ENCODE measurements at places on chromosomes 1 and 21.

- peak; percentile 68 for DNase-seq
Observed at GRCh38 chr1:19676438-19676922, 11.8 kb downstream of the HTR6 start.

- DNase-seq = peak; percentile 32
Observed at GRCh38 chr1:101025283-101025656, 314 bp downstream of the DPH5 start.

- no peak for DNase-seq
Observed at GRCh38 chr1:103056423-103056822, 51.9 kb downstream of the COL11A1 start.

GRCh38 chr1:231986631-231987336 is 360.2 kb downstream of the DISC1 start:
- DNase-seq = peak; percentile 68

GRCh38 chr1:53134961-53135734 is 7.3 kb downstream of the SLC1A7 start:
- DNase-seq = no peak

DNA sequence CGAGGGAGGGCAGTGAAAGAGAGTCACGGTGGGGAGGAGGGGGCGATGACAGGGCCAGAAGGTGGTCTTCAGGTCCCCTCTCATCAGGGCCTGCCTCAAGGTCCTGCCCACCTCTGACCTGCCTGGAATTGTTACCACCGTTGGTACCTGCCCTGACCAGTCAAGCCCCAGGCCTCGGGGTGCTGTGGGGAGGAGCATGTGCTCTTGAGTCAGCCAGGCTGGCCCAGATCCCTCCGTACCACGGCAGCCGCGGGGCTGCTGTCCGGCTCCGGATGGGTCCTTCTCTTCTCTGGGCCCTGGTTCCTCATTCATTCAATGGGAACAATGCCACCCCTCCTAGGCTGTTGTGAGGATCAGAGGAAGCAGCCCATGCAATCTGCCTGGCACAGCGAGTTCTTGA is 22.0 kb downstream of the SERINC2 start:
- DNase-seq = no peak

- DNase-seq = peak; percentile 31
Observed at GRCh38 chr1:119227456-119227855, 87.0 kb upstream of the WARS2 start.

GRCh38 chr1:162475089-162475488 is 22.5 kb upstream of the UHMK1 start:
- no peak for DNase-seq

GRCh38 chr1:65317866-65318653 is 8.7 kb downstream of the DNAJC6 start:
- no peak for DNase-seq

DNA sequence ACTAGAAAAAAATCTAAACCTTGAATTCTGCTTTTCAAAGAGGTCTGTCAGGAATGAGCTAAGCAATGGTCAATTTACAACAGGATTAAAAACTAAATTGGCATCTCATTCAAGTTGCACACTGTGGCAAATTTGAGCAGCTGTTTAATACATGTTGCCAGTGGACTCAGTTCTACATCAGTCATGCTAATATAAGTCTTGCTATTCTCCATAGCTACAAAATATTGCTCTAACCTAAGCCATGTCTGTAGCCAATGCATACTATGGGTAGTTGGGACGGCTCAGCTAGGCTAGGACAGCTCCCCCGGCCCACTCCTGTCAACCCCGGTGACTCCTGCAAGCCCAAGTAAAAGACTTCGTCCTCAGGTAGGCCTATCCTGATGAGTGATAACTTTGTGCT is 10.9 kb upstream of the VAV3 start:
- no peak for DNase-seq

- no peak for DNase-seq
Observed at GRCh38 chr1:238789916-238790667, 596.3 kb upstream of the CHRM3 start.

DNA sequence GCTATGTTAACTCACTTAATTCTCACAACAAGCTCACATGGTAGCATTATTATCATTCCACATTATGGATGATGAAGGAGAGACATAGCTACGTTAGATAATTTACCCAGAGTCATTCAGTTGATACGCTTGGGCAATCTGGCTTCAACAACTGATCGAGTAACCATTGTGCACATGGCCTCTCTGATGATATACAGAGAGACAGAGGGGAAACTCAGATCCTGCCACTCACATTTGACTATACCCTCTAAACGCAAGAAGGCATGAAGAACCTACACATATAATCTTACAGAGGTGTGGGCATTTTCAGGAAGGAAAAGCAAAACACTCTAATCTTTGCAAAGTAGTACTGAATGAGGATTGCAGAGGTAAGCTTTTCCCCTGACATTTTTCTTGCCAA is 360.1 kb downstream of the BARHL2 start:
- no peak for DNase-seq

DNA sequence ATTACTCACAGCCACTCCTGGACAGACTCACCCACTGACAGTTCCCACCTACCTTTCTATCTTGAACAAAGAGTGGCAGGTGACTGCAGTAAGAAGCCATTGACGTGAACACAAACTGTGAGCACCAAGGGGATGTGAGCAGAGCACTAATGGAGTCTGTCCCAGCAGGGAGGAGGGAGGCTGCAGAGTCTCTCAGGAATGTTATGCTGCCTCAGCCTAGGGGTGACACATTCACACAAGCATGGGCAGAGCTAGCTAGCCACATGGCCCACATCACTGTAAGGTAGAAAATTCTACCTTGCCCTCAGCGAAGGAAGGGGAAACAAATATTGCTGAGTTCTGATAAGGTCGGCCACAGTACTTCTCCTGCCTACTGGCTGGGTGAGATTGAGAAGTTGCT is 56.8 kb upstream of the PTGFRN start:
- DNase-seq = peak; percentile 78

DNA sequence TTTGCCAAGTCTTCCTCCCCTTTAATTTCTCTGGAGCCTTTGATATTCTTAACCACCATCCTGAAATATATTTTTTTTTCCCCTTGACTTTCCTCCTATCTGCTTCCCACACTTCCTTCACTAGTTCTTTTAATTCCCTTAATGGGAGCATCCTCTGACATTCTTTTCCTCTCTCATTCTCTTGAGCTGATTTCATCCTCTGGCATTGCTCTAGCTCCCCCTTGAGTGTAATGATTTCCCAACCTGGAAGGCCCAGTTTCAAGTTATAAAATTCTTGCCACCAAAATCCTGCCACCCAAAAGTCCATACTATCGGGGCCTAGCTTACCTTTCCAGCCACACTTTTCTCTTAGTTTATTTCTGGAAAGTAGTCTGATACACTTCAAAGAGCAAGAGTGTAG is 39.5 kb upstream of the UBE2U start:
- peak; percentile 69 for DNase-seq

DNA sequence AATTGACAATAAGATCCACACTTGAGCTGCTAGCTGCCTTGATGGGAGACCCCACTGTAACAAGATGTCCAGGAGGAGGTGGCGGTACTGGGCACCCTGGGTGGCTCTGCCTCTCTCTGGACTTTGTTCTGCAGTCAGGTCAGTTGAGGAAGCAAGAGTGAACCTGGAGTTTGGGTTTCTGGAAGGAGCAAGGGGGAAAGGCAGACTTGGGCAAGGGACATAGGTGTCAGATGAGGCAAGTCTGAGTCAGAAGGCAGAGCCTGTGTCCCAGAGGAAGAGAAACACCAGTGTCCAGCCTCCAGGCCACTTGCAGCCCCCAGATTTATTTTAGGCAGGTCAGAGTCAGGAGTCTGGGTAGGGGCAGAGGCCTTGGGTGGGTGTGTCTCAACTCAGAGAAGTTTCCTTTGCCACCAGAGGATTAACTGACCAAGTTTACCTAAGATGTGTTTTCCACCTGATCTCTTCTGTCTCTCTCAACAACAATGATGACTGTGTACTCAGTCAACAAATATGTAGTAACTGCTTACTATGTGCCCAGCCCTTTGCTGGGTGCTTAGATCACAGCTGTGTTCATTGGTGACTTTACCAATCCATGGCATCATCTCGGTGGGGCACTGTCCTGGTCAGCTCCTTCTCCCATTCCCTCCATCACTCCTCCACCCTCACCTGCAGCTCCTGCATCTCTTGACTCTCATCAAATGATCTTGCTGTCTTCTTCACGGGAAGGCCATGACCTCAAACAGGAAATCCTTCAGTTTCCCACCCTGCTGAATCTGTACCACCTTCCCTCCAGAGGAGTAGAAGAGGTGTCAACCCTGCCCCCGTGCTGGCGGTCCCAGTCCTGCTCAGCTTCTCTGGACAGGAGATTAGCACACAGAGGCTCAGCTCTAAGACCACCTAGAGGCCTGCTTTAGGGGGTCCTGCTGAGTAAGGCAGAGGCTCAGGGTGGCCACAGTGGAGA is 36.6 kb downstream of the ELF3 start:
- no peak for DNase-seq

GRCh38 chr1:177239792-177240191 is 69.0 kb downstream of the BRINP2 start:
- no peak for DNase-seq

- DNase-seq = peak; percentile 36
Observed at GRCh38 chr1:155277902-155278688, 832 bp downstream of the HCN3 start.

DNA sequence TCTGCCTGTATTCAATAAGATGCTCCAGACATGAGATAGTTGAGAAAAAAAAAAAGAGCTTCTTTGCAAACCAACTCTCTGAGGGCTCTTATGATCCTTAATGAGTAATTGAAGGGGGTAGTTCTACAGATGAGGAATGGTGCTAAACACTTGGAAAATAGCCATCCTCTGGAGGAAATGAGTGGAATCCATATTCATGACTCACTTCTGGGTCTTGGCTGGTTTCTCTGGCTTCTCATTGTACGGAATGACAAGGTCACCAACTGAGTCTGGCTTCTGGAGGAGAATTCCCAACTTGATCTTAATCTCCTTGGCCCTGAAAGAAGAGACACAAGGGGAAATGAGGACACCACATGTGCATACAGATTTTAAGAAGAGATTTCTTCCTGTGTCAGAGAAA is 34.7 kb downstream of the RGS5 start:
- DNase-seq = peak; percentile 99

DNA sequence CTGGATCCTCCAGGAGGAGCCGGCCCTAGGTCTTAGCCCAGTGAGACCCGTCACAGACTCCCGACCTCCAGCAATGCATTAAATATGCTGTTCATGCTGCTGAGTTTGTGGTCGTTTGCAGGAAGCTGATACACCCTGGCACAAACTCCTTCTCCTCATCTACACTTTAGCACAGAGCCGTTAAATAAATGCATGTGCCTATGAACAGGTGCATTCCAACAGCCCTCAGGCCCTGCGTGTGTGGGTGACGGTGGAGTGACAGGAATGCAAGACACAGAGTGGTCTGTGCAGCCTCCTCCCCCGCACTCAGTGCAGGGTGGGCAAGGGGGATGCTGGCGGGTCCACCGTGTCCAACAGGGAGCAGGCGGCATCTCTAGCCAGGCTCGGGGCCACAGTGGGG is 106.6 kb upstream of the TMPRSS2 start:
- DNase-seq = no peak

DNA sequence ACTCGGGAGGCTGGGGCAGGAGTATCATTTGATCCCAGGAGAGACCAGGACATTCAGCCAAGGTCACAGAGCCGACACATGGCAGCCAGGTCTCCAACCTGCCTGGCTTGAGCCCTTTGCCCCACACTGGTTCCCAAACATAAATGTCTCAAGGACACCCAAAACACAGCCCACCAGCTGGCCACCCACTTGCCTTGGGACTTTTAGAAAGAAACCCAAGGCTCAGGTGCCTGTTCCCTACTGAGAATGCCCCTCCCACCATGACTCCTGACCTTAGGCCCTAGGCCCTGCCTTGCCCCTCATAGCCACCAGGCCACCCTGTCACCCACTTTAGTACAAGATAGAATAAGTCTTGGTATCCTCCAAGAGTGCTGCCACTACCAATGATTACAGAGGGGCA is 41.9 kb upstream of the LRP8 start:
- DNase-seq = no peak

DNA sequence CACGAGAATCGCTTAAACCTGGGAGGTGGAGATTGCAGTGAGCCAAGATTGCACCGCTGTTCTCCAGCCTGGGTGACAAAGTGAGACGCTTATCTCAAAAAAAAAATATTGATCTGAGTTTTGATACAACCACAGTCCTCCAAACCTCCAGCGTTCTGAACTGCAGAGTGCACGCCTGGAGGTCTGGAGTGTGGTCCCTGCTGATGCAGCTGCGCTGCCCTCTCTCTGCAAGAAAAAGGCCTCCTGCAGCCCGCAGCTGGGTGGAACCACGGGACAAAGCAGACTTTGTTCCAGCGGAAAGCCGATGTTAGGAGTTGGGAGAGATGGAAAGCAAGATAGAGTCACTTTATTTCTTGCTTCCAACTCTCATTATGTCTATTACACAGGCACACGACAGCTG is 144.9 kb upstream of the SOD1 start:
- no peak for DNase-seq

GRCh38 chr1:229951856-229952534 is 115.0 kb upstream of the GALNT2 start:
- DNase-seq = no peak

GRCh38 chr1:203048555-203049051 is 22.3 kb downstream of the PPFIA4 start:
- DNase-seq = no peak
